ENCODE measurements at places on chromosomes 16 and 17. TPM values are rescaled to one million over a fixed set of nuclear protein-coding genes. Genes with fewer than 3 reads are reported as not detected.

DNA sequence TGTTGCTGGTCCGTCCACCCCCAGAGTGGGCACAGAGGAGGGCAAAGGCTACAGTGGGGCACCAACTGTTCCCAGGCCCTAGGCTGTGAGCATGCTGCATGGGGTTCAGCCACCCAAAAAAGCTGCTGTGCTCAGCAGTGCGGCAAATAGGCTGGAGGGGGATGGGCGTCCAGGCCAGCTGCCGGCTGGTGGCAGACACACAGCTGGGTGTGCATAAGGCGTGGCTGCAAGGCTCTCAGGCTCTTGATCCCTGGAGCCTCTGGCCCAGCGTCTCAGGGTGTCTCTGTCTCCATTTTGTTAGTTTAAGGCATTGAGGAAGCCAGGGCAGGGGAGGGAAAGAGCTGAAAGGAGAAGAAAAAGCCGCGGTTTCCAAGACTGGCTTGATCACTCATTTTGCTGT is 8.8 kb downstream of the RPL19 start:
- no peak overlapping the region for H3K27ac ChIP-seq
- no peaks in the 10 kb centered on the region for H3K4me1 ChIP-seq
- no peak for DNase-seq

GRAP gene
- not detected for total RNA-seq

RNF112 gene
- 0.18 TPM for total RNA-seq

DNA sequence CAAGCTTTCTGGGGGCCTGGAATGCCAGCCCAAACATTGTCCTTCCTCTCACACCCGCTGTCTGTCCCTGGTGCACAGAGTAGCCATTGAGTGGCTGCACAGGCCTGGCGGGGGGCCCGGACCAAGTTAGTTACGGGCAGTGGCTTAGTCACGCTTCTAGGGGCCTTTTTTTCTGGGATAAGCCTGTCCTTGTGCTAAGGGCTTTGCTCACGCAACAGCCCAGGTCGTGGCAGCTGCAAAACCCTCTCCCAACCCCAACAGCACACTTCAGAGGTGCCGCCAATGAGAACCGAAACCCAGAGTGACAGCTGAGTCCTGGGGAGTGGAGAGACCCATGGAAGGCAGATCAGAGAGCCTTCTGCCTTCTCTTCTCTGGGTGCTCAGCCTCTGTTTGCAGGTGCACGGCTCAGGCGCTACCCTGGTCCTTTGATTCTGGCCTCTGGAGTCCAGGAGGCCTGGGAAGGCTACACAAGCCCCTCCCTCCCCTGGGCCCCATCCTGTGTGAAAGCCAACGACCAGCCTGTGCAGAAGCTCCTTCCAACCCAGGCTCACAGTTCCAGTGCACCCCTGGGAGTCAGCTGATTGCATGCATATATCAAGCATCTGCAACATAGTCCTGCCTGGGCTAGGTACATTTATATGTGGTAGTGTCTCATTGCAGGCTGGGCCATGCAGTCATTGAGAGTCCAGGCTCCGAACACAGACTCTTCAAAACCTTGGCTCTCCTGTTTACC is 9.1 kb downstream of the WSCD1 start:
- H3K36me3 ChIP-seq, result peaks cover 7% of the 10 kb centered on the region
- H3K4me1 ChIP-seq, result no peaks in the 10 kb centered on the region
- DNase-seq, result no peak
- H3K27ac ChIP-seq, result no peak overlapping the region

TMEM204 gene
- not detected for total RNA-seq

PRAC1 gene
- total RNA-seq, result 33.5 TPM

DNA sequence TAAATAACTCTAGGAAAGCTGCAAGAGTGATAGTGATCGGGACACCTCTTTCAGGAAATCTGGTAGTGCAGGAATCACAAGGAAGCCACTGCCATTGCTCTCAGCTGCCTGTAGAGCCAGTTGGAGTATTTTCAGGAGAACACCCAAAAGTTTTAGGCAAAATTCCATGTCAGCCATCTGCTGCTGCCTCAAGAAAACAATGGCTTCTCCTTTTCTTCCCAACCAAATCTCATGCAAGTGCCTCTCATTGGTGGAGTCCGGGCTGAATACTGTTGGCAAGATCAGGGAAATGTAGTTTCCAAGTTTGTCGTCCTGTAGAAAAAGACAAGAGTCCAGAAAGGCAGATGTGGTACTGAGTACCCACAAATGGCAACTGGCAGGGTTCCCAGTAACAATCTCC is 54.9 kb upstream of the TANC2 start:
- DNase-seq, result no peak
- no peak overlapping the region for H3K4me3 ChIP-seq
- no peaks in the 10 kb centered on the region for H3K4me1 ChIP-seq
- H3K27ac ChIP-seq, result no peak overlapping the region
- no peaks in the 10 kb centered on the region for H3K27me3 ChIP-seq

SEZ6 gene
- not detected for total RNA-seq

GRCh38 chr16:55820615-55821014 is 12.3 kb downstream of the CES1 start:
- H3K4me1 ChIP-seq, result no peaks in the 10 kb centered on the region
- no peak overlapping the region for H3K4me3 ChIP-seq
- no peak for DNase-seq
- H3K27me3 ChIP-seq, result no peaks in the 10 kb centered on the region
- no peaks in the 10 kb centered on the region for H3K36me3 ChIP-seq
- H3K27ac ChIP-seq, result no peak overlapping the region

- peaks cover 40% of the 10 kb centered on the region for H3K27me3 ChIP-seq
- no peak overlapping the region for H3K4me3 ChIP-seq
- no peak overlapping the region for H3K27ac ChIP-seq
- DNase-seq, result no peak
- no peaks in the 10 kb centered on the region for H3K36me3 ChIP-seq
Measured at GRCh38 chr17:45734598-45734997, 49.5 kb upstream of the CRHR1 start.

DNA sequence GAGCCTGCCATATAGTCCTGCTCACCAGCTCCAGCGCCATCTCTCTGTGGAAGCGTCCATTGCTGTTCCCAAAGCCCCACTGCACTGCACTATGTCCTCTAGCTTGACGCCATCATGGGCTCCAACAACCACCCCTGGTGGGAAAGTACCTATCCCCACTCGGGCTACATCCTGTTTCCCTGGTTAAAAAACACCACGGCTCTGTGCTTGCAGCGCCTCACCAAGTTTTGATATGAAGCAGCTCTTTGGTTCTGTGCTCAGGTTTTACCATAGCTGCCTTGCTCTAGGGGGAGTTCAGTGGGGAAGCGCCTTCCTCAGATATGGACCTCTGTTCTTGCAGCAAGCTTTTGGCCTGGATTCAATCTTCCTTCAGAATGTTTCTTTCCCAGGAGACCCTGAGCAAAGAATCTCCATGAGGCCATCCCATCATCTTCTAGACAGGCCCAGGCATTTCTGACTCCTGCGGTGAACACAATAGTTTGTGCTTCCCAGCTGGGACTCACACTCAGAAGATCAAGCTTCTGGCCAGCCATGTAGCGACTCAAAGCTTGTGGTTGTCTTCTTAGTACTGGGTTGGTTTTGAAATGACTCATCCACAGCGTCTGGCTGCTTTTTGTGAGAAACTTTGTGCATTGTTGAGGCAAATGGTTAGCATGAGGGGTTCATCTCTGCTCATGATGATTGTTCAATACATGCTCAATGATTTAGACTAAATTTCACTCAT is 39.5 kb downstream of the DYNLRB2 start:
- H3K27me3 ChIP-seq, result no peaks in the 10 kb centered on the region
- DNase-seq, result peak; percentile 26
- no peak overlapping the region for H3K27ac ChIP-seq
- H3K36me3 ChIP-seq, result no peaks in the 10 kb centered on the region
- no peak overlapping the region for H3K4me3 ChIP-seq

NEK8 gene
- total RNA-seq, result 2.4 TPM

DNA sequence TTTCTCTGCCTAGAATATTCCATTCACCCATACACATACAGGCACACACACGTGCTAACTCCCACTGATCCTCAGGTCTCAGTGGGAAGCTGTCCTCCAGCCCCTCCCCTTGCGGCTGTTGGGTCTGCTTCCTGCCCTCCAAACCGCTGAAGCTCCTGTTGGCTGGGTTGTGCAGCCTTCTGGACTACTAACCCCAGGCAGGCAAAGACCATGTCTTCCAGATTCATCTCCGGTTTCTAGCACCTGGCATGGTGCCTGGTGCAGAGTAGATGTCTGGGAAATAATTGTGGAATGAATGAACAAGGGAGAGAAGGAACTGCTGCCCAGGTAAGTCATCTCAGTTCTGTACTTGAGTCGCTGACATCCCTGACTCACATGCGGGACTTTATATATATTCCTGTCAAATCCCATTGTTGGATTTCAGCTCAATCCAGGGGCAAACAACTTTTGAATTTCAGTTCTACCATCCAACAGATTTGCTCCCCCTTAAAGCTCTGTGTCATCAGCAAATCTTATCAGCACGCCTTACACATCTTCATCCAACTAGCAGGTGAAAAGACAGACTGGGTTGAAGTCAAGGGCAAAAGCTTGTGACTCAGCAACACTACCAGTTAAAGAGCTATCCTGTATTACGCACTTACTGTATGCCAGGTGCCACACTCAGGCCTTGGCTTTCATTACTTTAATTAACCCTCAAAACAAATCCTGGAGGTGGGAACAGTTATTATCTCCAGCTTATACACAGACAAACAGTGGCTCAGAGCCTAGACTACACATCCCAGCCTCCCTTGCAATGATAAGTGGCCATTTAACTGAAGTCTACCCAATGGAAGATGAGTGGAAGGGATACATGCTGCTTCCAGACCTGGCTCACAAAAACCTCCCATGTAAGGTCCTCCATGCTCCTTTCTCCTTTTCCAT is 51.1 kb downstream of the SRCIN1 start:
- no peak overlapping the region for H3K4me3 ChIP-seq
- H3K27ac ChIP-seq, result peak overlapping the region; percentile 57
- H3K27me3 ChIP-seq, result no peaks in the 10 kb centered on the region
- no peaks in the 10 kb centered on the region for H3K36me3 ChIP-seq
- DNase-seq, result peak; percentile 77

DNA sequence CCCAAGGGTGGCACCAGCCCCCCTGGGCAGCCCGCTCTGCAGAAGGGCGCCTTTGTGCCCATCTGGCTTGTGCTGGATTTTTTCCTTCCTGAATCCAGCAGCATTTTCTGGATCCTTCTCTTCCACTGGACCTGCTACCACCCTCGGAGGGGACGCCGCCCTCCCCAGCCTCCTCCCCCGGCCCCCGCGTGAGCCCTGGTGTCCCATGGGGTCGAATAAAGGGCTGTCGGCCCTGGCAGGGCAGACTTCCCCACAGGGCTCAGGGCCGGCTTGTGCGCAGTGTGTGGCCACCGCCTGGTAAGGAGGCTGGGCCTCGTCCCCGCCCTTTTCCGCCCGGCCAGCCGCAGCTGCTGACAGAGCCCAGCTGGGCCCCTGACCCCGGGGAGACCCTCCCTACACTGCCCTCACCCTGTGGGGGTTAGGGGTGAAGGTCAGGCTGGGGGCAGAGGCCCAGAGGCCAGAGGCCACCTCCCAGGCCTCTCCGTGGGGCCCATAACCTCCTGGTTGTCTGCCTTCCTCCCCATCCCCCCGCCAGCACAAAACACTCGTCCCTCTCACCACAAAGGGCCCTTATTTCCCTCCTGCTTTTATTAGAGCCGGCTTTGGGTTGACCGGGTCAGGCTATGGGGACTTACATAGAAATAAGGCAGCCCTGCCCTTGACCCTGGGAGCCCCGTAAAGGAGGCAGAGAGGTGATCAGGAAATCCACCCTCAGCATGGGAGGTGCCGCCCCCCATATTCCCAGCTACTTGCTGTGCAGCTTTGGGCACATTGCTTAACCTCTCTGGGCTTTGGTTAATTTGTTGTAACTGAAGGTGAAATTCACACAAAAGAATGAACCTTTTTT is 179.3 kb upstream of the CIBAR2 start:
- no peaks in the 10 kb centered on the region for H3K4me1 ChIP-seq
- H3K36me3 ChIP-seq, result no peaks in the 10 kb centered on the region
- H3K27me3 ChIP-seq, result no peaks in the 10 kb centered on the region

ITGAL gene
- total RNA-seq, result not detected

- H3K36me3 ChIP-seq, result no peaks in the 10 kb centered on the region
- no peak overlapping the region for H3K4me3 ChIP-seq
- H3K4me1 ChIP-seq, result no peaks in the 10 kb centered on the region
- H3K27me3 ChIP-seq, result no peaks in the 10 kb centered on the region
- DNase-seq, result no peak
Measured at GRCh38 chr17:67069603-67070136, 25.3 kb downstream of the CACNG1 start.

HSD17B2 gene
- 5.2 TPM for total RNA-seq

GRCh38 chr17:65029605-65030336 is 26.8 kb downstream of the GNA13 start:
- no peak for DNase-seq
- H3K36me3 ChIP-seq, result no peaks in the 10 kb centered on the region
- no peaks in the 10 kb centered on the region for H3K27me3 ChIP-seq
- peaks cover 16% of the 10 kb centered on the region for H3K4me1 ChIP-seq
- H3K27ac ChIP-seq, result no peak overlapping the region
- no peak overlapping the region for H3K4me3 ChIP-seq

DNA sequence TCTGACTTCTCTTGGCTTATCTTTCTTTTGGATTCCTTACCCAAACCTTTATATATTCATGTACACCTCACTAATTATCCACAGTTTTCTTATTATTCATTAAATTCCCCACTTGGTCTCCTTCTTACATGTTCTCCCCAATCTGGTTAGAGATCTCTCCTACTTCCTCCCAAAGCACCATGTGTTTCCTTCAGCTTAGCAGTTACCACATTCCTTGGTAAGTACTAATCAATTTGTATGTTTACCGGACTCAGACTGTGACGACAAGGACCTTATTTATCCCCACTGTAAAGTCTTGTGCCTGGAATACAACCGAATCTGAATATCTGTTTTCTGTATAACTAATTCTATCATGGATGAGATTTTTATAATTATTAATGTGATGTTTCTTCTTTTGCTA is 389.5 kb downstream of the KCNJ2 start:
- no peaks in the 10 kb centered on the region for H3K4me1 ChIP-seq
- no peaks in the 10 kb centered on the region for H3K36me3 ChIP-seq
- H3K4me3 ChIP-seq, result no peak overlapping the region
- H3K27ac ChIP-seq, result no peak overlapping the region

- H3K4me3 ChIP-seq, result no peak overlapping the region
- DNase-seq, result no peak
Measured at GRCh38 chr17:42841975-42842685, 2.2 kb upstream of the AOC2 start.

All from PC-3 (cell line).